ENCODE measurements at places on chromosomes 11 and 22. TPM values are rescaled to one million over a fixed set of nuclear protein-coding genes. Genes with fewer than 3 reads are reported as not detected.

Gene RIMBP3C
- total RNA-seq, result 0.34 TPM

Gene GNG3
- total RNA-seq, result not detected

Gene DDTL
- 1.0 TPM for total RNA-seq

Gene LBHD1
- total RNA-seq, result 5.5 TPM

Gene UFD1
- 95.6 TPM for total RNA-seq

Gene DAGLA
- 1.2 TPM for total RNA-seq

Gene IGHMBP2
- total RNA-seq, result 14.5 TPM

Gene PPM1F
- total RNA-seq, result 31.0 TPM

Gene PRR33
- total RNA-seq, result not detected

Gene SFI1
- total RNA-seq, result 18.5 TPM

Gene KIRREL3
- not detected for total RNA-seq

Gene GUCY1A2
- total RNA-seq, result 0.34 TPM

Gene PDGFD
- 2.1 TPM for total RNA-seq

Gene UBASH3B
- total RNA-seq, result 27.0 TPM

Gene CUL5
- 41.5 TPM for total RNA-seq

Gene MYOD1
- total RNA-seq, result not detected

Gene INS
- not detected for total RNA-seq

Gene RPS6KA4
- 49.0 TPM for total RNA-seq

Gene C1QTNF4
- under 0.01 TPM for total RNA-seq

Gene CCDC116
- 0.33 TPM for total RNA-seq

Measured in melanocyte of skin (primary cell).